ENCODE measurements at places on chromosomes 11 and 22.

DNA sequence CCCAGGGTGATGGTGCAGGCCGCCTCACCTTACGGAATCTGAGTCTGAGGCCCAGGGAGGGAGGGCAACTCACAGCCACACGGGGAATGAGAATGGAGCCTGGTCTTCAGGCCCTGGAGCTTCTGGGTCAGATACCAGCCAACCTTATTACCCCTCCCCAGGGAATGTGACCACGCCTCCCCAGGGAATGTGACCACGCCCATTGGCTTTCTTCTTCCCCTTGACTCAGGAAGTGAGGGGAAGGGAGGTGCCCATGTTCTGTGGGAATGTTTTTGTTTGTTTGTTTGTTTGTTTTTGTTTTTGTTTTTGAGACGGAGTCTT, 57.5 kb upstream of the RBFOX2 start:
- DNase-seq = peak; percentile 16

- no peak for DNase-seq
Measured at GRCh38 chr22:31233001-31233400, 20.9 kb downstream of the LIMK2 start.

DNA sequence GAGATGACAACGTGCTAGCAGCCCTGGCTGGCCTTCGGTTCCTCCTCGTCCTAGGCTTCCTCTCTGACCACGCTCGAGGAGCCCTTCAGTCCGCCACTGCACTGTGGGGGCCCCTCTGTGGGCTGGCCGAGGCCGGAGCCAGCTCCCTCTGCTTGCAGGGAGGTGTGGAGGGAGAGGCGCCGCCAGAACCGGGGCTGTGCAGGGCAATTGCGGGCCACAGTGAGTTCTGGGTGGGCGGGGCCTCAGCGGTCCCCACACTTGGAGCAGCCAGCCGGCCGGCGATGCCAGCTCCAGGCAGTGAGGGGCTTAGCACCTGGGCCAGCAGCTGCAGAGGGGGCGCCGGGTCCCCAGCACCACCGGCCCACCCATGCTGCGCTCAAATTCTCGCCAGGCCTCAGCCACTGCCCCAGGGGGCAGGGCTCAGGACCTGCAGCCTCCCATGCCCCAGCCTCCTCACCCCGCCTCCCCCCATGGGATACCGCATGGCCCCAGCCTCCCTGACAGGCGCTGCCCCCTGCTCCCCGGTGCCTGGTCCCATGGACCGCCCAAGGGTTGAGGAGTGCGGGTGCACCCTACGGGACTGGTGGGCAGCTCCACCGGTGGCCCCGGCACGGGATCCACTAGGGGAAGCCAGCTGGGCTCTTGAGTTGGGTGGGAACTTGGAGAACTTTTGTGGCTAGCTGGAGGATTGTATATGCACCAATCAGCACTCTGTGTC, 399.4 kb downstream of the LUZP2 start:
- DNase-seq = no peak

DNA sequence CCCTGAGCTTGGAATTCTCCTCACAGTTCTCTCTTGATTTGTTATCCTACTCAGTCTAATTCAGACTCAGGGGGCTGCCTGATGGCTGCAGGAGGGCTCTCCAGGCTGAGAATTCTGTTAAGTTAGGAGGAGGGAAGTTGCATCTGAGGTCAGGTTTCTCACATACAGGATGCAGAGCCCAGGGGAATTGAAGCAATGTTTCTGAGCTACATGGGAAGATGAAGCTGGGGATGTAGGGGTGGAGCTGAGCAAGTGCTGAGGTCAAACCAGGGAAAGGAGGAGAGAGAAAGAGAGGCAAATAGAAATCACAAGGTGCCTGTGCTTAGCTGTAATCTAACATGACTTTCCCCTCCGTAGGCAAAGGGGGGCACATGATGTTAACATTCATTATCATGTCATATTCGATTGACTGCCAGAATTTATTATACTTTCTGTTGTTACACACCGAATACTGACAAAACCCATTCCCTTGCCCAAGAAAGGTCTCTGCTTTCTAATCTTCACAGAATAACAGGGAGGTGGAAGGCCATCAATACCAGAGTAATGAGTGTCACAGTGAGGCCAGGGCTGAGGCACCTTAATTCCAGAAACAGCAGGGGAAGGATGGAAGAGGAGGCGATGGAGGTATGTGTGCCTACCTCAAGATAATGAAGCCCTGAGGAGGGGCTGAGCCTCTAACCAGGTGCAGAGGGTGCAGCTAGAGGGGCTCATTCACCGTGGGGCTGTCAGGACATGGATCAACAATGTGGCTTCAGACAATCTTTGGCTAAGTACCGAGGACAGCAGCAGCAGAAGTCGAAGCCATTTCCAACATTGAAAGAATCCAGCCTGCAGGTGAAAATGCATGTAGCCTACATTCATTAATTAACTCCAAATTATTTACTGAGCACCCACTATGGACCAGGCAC, 205.4 kb upstream of the SNX19 start:
- DNase-seq = no peak

- peak; percentile 68 for DNase-seq
Measured at GRCh38 chr22:28594797-28595462, 84.7 kb downstream of the TTC28 start.

GRCh38 chr11:65780770-65781151, at the start of gene AP5B1:
Gene AP5B1 (minus strand): TSS chr11:65780976. CDS start chr11:65780591, 385 bp downstream.
- DNase-seq = peak; percentile 75

DNA sequence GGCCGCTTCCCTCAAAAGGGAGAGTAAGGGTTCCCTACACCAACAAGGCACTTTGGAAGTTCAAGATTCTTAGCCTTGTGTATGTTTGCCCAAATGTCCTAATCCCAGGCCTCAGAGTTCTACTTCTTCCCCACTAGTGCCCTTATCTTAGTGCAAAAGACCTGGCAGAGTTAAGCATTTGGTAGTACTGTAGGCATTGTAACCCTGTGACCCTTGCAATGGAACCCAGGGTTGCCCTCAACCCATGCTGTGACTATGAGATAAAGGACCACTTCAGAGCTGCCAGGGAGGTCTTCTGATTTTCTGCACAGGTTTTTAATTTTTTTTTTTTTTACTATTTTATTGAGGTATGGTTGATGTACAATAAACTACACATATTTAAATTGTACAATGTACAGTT, 65.1 kb downstream of the C11orf65 start:
- no peak for DNase-seq
